Cortex of kidney (tissue), 1 donor: ENCODE measurements at places on chromosomes 16 and 17.

DNA sequence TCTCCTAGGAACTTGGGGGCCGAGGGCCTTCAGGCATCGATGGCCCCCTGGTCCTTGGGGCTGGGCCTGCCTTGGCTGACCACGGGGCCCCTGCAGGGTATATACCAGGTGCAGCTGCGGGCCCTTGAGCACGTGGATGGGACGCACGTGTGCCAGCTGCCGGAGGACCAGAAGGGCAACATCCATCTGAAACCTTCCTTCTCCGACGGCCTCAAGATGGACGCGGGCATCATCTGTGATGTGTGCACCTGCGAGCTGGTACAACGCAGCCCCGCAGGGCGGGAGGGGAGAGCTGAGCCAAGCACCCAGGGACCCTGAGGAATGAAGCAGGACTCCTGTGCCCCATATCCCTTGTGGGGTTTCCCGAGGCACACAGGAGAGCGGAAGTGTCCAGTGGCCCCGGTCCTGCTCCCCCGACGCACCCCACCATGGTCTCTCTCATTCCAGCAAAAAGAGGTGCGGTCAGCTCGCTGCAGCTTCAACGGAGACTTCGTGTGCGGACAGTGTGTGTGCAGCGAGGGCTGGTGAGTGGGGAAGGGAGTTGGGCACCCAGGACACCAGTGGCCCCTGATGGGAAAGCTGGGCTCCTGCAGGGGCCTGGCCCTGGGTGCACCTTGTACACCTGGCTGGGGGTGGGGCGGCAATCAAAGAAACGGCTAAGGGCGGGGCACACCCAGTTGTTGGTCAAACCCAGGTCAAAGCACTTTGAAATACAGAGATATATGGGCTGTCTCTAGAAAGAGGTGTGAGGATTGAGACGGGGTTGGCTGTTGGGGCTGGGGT lies 10.6 kb downstream of the ITGB4 start:
- DNase-seq, result no peak

DNA sequence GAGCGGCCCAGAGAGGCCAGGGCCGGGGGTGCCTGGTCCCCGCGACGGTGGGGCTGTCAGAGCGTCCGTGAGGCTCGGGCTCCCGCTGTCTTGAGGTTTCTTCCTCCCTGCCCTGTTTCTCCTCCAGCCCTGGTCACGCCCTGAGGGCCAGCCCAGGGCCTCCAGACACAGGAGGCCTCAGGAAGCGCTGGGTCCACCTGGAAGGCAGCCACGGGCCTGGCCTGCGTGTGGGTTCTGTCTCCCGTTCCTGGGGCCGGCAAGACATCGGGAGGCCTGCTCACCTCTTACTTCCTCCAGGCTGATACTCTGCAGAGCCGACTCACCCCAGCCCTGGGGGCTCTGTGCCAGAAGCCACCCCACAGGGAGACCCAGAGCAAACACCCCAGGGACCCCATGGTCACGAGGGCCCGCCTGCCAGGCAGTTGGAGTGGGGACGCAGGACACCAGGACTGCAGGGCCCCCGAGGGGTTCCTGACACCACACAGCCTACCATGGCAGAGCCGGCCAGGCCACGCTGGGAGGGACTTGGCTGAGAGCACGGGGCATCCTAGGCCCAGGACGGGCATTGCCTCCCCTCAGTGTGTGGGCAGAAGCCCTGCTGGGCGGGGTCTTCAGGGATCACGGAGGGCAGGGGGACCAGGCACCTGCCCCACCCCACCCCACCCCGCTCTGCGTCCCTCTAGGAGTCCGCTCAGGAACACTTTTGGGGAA lies 18.9 kb upstream of the CACNA1H start:
- DNase-seq, result no peak

DNA sequence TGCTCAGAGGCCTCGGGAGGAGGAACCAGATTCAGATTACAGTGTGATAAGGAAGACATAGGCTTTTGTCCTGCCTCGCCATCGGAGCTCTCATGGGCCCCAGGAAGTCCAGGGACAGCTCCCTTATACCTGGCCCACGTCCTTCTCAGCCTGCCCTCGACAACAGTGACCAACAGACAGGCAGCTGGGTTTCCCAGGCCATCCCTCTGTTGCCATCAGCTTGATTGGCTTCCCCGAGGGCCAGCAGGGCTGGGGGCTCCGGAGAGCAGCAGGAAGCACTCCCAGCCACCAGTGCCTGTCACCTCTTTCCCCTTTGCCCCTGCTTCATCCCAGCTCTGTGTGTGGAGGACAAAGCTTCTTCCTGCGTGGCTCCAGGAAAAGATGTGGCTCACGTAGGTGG lies 17.6 kb downstream of the CD300A start:
- no peak for DNase-seq

DNA sequence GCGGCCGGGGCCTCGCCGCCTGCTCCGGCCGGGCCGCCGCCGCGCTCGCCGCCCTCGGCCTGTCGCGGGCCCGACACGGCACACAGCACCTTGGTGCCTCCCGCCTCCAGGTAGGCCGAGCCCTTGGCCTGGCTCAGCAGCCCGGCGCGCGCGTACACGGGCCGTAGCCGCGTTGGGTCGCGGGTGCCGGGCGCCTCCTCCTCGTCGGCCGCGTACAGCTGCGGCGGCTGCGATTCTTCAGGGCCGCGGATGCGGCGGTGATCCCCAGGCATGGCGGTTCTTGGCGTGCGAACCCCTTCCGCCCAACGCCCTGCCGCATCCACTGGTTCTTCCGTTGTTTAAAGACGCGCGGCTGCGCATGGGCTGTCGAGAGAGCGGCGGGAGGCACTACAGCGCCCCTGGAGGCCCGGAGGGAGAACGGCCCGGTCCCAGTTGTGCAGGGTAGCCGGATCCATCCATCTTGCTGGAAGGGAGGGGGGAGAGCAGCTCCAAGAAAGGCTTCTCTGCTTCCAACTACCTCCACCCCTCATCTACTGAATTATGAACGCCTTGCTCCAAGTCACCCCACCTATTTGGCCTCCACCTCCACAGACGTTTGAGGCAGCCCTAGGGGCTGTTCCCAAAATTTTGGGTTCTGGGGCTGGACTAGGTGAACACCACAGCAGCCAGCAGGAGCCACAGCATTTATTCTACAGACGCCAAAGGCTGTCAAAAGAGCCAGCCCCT lies at the start of gene EXOSC6:
Gene EXOSC6, minus strand, starts transcription at position 312 of the 726 bp plus-strand sequence. Its CDS starts 40 bp downstream, at position 272.
- no peak for DNase-seq

DNA sequence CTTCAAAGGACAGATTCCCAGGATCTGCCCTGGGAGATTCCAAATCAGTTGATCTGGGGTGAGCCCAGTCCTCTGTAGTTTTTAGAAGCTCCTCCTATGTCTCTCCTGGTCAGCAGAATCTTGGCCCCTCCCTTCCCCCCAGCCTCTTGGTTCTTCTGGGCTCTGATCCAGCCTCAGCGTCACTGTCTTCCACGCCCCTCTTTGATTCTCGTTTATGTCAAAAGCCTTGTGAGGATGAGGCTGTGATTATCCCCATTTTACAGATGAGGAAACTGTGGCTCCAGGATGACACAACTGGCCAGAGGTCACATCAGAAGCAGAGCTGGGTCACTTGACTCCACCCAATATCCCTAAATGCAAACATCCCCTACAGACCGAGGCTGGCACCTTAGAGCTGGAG lies 840 bp upstream of the CDH5 start:
- no peak for DNase-seq

GRCh38 chr16:14310519-14310991 lies 239.4 kb downstream of the MRTFB start:
- no peak for DNase-seq
